WERI-Rb-1 (cell line): ENCODE measurements at places on chromosomes 3 and 15.

- DNase-seq: no peak
Observed at GRCh38 chr3:175075269-175075668, 216.1 kb downstream of the NAALADL2 start.

DNA sequence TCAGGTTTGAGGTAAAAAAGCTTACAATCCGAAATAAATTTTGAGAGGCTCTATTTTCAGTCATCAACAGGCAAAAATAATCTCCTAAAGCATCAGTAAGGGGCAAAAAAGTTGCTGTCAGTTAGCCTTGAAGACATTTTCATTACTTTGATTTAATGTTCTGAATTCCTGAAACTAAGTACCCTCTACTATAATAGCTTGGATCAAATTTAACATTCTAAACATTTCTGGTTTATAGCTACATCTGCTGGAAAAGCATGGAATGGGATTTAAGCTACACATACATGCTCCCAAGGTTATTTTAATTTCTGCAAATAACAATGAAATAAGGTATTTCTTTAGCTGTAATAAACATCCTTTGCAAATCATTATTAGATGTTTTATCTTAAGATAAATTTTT, 245.4 kb downstream of the ULK4 start:
- no peak for DNase-seq

DNA sequence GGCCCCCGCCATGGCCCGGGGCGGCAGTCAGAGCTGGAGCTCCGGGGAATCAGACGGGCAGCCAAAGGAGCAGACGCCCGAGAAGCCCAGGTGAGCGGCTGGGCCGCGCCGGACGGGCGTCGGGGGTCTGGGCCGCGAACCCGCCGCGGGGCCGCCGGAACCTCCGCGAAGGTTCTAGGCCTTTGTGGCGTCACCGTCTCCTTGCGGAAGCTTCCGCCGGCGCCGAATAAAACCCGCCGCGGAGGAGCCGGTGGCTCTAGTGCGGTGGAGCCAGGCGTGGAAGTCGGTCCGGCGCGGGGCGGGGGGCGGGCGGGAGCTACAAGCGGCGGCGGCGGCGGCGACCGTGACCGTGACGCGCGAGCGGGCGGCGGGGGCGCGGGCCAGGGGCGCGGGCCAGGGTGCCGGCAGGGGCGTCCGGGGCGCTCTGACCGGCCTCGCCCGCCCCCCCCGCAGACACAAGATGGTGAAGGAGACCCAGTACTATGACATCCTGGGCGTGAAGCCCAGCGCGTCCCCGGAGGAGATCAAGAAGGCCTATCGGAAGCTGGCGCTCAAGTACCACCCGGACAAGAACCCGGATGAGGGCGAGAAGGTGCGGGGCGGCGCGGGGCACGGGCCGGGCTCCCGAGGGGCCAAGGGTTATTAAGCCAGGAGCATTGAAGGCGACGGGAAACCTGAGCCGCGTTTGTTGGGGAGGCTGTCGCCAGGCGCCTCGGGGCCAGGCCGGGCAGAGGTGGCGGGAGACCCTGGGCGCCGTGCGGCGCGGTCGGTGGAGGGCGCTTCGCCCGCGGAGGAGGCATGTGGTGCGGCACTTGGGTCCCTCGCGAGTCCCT, at the start of gene DNAJA4:
DNAJA4 (plus strand) TSS at position 259 of the 833 bp plus-strand sequence; CDS start at position 461, 202 bp downstream.
- no peak for DNase-seq

DNA sequence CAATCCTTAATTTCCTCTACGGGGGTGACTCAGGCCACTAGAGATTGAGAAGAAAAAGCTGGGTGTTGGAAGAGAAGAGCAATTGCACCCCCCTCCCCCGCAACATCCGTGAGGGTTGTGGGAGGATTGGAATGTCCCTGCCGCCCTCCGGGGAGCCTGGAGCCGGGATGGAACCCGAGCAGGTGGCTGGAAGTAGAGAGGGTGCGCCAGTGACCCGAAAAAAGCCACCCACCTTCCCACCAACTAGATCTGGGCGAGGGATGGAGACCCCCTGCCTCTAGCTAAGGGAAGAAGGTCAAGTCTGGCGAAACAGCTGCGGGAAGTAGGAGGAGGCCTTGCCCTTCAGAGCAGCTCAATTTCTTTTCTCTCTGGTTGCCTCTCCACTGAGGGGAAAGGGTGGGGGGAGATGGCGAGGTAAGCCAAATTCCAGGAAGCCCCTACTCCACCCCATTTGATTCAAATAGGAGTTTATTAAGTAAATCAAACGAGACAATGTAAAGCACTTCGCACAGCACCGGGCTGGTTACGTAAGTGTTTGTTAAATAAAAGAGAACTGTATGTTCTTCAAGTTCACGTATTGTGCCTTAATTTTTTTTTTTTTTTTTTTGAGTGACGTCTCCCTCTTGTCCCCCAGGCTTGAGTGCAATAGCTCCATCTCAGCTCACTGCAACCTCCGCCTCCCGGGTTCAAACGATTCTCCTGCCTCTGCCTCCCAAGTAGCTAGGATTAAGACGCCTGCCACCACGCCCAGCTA, 1.1 kb upstream of the WWTR1 start:
- no peak for DNase-seq

DNA sequence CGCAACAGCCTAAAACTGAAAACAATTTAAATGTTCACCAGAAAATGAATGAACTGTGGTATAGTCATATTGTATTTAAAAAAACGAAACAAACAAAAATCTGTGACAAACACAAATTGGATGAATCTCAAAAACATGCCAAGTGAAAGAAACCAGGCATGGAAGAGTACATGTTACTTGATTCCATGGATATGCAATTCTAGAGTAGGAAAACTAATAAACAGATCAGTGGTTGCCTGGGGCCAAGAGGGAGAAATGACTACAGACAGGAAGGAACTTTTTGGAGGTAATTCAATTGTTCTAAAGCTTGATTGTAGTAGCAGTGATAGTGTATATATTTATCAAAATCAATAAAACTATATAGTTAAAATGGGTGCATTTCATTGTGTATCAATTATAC, 16.8 kb downstream of the UBE3A start:
- DNase-seq: no peak

GRCh38 chr15:89672221-89673164, 6.7 kb downstream of the PLIN1 start:
- DNase-seq: no peak

GRCh38 chr15:57496946-57497869, 94.5 kb upstream of the MYZAP start:
- no peak for DNase-seq

DNA sequence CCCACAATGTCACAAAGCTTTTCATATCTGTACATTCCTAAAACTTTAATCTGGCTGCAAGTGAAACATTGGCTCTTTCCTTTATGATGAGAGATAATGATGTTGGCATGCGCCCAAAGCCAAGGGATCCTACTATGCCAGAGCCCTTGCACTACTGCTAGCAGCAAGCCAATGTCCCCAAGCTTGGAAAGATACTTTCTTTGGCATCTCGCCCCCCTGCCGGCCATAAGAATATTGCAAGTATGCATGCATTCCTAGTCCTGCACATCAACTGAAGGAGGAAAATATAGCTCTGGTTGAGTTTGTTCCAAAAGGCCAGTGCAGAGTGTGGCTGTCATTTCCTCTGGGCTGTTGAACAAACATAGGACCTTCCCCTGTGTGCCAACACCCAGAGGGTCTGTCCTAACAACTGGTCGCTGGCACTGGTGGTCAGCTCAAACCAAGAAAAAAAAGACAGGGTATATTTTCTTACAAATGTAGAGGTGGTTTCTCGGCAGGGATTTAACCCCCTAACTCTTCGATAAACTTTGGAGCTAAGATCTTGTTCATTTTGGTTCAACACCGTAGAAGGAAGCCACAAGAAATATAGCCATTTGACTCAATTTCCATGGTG, 120.9 kb upstream of the ZBED2 start:
- peak; percentile 80 for DNase-seq

- no peak for DNase-seq
Observed at GRCh38 chr15:52798529-52799101, 8.5 kb upstream of the ONECUT1 start.

DNA sequence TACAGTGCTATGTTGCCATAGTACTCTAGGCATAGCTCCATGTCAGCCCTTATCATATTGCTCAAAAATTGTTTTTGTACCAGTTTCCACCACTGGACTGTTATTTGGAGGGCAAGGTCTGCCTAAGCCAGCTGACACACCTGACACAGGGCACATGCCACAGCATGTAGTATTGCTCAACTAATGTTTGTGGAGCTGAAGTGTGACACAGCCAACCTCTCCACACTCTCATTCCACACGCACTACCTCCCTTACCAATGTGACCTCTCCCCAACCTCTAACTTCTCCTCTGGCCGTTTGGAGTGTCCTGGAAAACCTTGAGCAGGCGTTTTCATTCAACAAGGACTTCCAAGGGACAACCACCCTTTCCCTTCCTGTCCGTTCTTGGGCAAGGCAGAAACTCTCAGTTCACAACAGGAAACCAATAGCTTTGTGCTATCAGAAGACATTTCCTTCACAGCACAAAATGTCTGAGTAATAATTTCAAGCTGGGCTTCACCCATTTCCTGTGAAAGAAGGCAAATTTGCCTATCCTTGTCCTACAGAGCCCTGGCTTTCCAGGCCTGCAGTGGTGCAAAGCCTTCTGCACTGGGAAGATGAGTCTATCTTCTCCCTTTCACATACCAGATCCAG, 38.4 kb downstream of the TLNRD1 start:
- DNase-seq: no peak

- no peak for DNase-seq
Observed at GRCh38 chr3:149464542-149465328, 9.8 kb upstream of the TM4SF4 start.

DNA sequence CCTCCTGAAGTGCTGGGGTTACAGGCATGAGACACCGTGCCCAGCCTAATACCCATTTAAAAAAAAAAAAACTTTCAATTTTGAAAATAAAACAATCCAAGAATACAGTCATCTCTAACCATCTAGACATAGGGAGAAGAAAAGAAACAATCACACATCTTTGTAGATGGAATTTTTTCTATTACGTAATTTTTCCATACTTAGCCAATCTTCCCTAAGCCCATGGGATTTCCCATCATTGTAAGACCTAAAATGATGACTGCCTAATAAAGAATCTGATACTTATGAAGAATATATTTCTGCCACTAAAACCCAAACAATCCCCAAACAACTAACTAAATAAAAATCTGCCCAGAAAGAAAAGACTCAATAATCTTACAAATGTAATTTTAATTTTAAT, 88.7 kb downstream of the CBLB start:
- DNase-seq: no peak

DNA sequence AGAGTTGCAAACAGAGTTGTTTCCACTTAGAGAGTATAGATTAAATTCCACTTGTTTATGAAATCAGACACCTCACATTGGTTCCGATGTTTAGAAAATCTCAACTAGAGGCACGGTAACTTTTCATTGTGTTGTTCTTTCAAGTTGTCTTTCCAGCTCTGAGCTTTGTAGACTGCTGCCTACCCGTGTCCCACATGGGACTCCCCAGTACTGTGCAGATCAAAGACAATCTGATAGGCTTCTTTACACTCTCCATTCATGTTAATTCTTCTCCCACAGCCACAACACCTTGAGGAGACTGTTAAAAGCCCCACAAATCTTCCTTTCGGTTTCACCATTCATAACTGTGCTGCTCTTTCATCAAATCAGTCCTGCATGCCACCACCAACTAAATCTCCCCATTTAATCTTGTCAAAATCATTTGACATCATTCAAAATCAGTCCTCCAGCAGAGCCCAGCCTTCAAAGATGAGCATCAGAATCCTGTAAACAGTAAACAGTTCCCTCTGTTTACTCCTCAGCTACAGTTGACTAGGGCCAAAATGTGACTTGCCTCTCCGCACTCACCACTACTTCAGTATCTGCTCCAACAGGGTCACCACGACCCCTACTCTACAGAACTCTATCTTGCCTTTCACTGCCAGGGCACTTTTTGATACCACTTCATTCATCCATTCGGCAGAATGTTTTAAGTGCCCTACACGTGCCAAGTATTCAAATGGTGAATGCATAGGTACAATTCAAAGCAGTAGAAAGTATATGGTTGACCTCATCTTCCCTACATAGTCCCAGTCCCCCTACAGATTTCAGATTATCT, 8.3 kb downstream of the ANXA2 start:
- no peak for DNase-seq

GRCh38 chr3:41434781-41435180, 235.5 kb downstream of the CTNNB1 start:
- no peak for DNase-seq

DNA sequence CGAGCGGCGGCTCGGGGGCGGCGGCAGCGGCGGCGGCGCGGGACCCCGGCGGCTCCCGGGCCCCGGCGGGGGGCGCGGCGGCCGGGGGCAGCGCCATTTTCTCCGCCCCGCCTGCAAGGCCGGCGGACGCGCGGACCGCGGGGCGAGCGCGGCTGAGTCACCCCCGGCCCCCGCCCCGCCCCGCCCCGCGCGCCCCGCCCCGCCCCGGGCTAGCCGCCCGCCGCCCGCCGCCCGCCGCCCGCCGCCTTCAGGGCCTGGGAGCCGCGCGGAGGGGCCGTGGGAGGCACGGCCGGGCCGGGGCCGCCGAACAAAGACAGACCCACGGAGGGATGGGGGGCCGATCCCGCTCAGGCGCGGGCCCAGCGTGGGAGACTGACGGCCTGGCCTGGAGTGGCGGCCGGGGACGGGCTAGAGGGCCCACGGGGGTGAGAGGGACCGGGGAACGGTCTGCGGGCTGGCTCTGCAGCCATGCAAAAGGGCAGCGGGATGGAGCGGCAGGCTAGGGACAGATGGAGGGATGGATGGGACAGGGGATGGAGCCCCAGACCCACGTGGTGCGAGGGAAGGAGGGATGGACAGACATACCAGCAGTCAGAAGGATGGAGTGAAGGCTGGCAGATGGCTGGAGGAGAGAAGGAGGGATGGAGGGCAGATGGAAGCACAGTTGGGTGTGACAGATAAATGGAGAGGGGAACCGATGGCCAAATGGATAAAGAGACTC, at the start of gene EIF4E3:
EIF4E3 (minus strand) TSS at position 132 of the 721 bp plus-strand sequence; CDS start at position 97, 35 bp downstream.
- DNase-seq: peak; percentile 48

DNA sequence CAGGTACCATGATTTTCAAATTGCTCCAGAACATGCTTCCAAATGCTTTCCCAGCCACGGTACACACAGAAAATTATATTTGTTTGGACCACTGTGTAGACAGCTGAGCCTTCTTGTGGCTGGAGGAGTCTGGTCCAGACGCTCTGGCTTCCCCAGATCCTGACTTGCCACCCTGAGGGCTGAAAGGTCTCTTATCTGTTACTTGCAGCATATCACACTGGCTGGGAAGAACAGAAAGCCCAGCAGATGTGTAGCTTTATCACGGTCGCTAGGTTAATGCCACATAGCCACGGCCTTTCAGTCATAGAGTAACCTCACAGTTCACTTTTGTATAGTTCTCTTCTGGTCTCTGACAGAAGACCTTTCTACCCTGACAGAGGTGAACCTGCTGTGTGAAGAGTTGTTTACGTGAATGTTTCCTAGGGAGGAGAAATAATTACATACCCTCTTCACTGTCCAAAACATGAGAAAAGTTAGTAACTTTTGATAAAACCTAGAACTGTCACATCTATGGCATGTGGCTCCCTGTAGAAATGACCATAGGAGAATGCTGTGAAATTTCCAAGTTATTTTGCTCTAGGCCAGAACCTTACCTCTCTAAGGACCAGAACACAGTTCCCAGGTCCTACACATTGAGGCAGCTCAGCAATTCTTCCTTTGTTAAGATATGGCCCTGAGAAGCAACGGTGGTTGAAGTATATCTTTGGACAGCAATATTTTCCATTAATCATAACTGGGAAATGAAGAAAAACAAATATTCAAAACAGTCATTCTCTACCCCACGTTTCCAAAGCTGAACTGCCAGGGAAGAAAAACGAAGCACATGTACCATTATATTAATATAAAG, 15.8 kb upstream of the STIMATE start:
- no peak for DNase-seq
